Stimulated activated CD4-positive, alpha-beta T cell treated with anti-CD3 and anti-CD28 coated beads, TNF-alpha, amount 100 ng/mL, for 48 hours (primary cell): ENCODE measurements at places on chromosomes 13 and 19.

- no peak for DNase-seq
These were observed 16.0 kb upstream of the KDM4B start for GRCh38 chr19:4952945-4953344.

- no peak for DNase-seq
These were observed 51.5 kb downstream of the ATP7B start for GRCh38 chr13:51959773-51960172.

- no peak for DNase-seq
These were observed 59.0 kb upstream of the MCF2L start for GRCh38 chr13:112910016-112910415.

DNA sequence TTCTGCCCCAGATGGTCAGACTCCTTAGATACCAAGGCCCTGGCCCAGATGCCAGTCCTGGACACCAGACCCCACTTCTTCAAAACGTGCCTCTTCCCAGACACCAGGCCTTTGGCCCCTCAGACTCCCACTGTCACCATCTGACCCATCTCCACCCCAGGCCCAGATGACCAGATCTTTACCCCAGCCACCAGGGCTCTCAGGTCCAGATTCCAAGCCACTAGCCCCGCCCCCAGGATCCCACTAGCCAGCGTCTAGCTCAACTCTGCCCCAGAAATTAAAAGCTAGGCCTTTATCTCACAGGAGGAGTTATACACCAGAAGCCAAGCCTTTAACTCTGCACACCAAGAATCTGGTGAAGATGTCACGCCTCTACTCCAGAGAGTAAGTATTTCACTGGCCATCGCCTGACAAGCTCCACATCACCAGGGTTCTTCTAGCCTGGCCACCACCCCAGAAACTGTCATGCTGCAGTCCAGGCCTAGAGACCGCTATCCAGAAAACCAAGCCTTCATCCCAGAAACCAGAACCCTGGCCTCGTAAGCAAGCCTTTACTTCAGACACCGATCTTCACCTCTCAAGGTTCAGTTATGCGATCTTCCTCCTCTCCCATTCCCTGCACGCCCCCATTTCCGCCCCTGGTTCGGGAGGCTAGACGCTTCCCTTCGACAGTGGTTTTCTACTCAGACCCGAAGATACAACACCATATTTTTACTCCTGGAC lies 595 bp downstream of the XAB2 start:
- DNase-seq, result no peak

DNA sequence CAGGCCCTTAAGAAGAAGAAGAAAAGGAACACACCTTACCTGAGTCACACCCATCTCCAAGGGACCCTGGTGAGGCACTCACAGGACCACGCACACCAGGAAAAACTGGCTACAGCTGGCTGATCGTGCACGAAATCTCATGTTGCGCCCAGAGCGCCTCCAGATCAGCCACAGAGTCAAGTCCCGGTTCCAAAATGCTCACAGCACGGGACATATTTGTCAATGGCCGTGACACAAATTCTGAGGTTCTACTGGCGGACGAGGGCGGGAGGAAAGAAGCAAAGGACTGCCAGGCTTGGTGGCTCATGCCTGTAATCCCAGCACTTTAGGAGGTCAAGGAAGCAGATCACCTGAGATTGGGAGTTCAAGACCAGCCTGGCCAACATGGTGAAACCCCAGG lies 21.5 kb downstream of the SH3GL1 start:
- no peak for DNase-seq

DNA sequence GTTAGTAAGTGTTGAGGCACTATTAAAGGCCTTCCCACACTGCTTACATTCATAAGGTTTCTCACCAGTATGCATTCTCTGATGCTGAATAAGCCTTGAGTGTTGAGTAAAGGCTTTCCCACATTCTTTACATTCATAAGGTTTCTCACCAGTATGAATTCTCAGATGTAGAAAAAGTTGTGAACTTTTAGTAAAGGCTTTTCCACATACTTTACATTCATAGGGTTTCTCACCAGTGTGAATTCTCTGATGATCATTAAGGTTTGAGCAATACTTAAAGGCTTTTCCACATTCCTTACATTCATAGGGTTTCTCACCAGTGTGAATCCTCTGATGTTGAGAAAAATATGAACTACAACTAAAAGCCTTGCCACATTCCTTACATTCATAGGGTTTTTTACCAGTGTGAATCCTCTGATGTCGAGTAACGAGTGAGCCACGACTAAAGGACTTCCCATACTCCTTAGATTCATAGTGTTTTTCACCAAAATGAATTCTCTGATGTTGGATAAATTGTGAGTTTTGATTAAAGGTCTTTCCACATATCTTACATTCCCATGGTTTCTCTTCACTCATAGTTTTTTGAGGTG lies 24.2 kb downstream of the ZNF829 start:
- no peak for DNase-seq

- DNase-seq, result no peak
These were observed 5.3 kb downstream of the SHD start for GRCh38 chr19:4284176-4284958.

- no peak for DNase-seq
These were observed 17.0 kb downstream of the ALOX5AP start for GRCh38 chr13:30752201-30752797.

DNA sequence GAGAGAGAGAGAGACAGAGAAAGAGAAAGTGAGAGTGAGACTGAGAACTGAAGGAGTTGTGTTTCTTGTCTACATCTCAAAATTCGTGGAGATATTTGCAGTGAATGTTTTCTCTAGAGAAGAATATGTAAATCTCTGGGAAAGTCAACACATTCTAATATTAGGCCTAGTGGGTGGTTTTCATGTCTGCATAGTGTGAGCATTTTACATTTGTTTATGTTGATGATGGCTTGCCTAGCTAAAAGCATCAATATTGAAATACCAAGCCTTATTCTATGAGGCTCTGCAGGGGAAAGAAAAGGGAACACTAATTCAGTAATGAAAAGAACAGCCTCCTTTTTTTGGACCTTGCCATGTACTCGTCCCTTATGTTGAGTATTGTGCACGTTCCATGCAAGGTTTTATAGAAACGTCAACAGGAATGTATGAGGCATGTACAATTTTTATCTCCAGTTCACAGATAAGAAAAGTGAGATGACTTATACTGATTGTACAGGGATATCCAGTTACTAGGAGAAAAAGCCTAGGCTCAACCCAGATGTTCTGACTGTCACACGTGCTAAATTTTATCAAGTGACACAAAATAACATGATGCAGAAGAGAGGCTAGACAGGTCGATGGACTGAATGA lies 1288.9 kb upstream of the SLC10A2 start:
- no peak for DNase-seq
